ENCODE measurements at places on chromosomes 16 and 17.

DNA sequence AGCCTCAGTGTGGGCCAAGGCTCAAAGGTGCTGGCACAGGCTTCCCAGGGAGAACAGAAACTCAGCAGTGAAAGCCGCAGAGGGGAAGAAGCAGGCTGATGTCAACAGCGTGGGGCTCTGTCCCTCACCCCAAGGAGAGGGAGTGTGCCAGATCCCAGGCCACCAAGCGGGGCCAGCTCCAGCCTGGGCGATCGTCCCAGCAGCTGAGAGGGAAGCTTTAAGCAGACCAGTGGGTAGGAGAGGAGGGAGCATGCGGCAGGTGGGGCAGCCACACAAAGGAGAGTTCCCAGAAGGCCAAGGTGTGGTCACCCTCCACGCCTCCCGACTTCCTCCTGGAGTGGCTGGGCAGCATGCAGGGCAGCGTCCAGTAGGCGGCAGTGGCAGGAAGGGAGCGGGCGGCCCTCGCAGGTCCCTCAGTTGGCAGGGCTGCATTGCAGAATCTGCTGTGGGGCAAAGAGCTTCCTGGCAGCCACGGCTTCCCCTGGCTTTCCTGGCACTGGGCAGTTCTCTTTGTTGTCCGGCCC, 6.0 kb downstream of the SYNGR2 start:
- no peak for DNase-seq

DNA sequence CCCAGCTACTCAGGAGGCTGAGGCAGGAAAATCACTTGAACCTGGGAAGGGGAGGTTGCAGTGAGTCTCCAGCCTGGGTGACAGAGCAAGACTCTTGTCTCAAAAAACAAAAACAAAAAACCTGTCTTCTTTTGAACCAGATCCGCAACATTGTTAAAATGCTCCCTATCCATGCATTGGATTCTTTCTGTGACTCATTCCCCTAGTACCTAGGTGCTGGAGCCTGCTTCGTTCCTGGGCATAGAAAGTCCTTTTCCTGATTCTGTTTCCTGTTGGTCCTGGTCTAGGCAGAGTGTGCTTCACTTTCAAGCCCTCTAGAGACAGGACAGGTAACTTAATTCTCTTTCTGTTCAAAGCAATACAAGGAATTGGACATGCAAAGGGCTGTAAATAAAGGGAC, 5.2 kb downstream of the EPN2 start:
- DNase-seq, result no peak

DNA sequence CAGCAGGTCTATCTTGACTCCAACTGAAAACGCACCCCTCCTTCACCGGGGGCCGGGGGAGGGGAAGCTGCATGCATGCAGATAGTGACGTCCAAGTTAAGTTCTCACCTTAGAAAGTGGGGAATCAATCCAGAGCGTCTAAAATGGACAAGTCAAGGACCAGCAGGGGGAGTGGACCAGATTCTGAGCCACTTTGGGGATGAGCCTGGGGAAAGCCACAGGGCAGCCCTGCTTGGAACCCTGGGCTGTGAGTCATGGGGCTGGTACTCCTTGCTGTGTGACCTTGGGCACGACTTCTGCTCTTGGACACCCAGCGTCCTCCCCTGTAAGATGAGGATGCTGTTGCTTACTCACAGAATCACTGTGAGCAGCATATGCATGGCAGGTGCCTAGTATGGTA, 9.1 kb downstream of the TNFRSF13B start:
- DNase-seq, result no peak

- no peak for DNase-seq
Measured at GRCh38 chr17:72369366-72369765, 248.5 kb downstream of the SOX9 start.

DNA sequence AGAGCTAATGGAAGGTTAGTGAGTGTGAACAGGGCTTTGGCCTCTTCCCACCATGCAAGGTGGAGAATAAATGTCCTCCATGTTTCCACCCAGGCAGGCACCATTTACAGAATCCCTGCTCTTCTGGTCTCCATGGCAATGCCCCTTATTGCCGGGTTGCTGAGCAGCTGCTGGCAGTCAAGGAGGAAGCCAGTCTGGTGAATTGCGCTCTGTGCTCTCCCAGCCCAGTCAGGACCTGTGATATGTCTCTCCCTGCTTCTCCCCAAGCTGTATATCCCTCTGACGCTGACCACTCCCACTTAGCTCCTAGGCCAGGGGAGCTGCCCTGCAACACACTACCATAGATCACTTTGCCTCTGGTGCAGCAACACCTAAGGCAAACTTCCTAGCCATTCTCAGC, 402.1 kb upstream of the ERCC4 start:
- DNase-seq, result no peak

DNA sequence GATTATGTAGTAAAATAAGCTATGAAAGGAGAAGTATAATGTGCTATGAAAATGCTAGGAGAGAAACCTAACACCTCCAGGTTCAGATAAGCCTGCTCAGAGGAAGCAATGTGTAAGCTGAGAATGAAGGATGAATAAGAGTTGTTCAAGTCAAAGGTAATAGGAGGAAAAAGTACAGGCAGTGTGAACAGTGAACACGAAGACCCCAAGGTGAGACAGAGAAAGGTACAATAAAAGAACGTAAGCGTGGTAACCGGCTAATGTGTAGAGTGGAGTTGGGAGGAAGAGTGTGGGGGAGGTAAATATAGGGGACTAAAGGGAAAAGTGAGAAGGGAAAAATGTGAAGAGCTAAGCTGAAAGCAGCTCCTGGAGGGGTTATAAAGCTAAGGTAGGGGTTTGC, 74.2 kb downstream of the TTC19 start:
- no peak for DNase-seq

DNA sequence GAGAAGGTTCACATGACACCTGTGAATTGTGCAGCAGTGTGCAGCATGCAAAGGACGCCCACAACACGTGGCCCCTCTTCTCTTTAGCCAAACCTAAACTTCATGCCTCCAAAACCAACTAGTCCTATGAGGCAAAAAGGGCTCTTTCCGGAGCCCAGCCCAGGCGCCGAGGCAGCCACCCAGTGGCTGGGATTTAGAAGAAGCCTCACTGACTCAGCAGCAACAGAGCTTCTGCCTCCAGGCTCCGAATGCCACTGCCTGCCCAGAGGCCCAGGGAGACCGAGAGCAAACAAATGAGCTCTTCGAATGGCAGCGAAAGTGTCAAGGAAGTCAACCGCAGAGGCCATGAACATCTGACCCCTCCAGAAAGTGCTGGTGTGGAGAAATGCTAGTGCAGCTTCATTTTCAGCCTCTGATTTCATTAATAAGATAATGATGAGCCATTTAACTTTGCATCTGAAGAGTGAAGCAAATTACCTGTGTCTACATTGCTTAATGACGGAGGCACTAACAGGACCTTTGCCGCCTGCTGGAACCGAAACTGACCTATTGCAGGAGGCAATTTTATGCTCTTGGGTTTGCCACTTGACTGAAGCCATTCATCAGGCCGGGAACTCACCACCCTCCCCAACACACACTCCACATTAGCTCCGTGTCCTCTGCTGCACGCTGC, 157.7 kb upstream of the RPL38 start:
- no peak for DNase-seq

GRCh38 chr17:74833501-74834377, 25.9 kb downstream of the GRIN2C start:
- DNase-seq, result no peak

GRCh38 chr16:85205747-85206471, 93.6 kb upstream of the CIBAR2 start:
- DNase-seq, result no peak

GRCh38 chr16:67923414-67924116, 8.1 kb downstream of the CTRL start:
- DNase-seq, result no peak

GRCh38 chr17:64080174-64080618, 49.7 kb downstream of the ERN1 start:
- no peak for DNase-seq

- peak; percentile 39 for DNase-seq
Measured at GRCh38 chr17:77772461-77772897, 186.0 kb upstream of the TNRC6C start.

- no peak for DNase-seq
Measured at GRCh38 chr16:77403732-77404131, 31.1 kb downstream of the ADAMTS18 start.

- no peak for DNase-seq
Measured at GRCh38 chr17:40456396-40456951, 13.2 kb downstream of the IGFBP4 start.

- DNase-seq, result peak; percentile 55
Measured at GRCh38 chr17:27236717-27237315, 57.1 kb upstream of the WSB1 start.

DNA sequence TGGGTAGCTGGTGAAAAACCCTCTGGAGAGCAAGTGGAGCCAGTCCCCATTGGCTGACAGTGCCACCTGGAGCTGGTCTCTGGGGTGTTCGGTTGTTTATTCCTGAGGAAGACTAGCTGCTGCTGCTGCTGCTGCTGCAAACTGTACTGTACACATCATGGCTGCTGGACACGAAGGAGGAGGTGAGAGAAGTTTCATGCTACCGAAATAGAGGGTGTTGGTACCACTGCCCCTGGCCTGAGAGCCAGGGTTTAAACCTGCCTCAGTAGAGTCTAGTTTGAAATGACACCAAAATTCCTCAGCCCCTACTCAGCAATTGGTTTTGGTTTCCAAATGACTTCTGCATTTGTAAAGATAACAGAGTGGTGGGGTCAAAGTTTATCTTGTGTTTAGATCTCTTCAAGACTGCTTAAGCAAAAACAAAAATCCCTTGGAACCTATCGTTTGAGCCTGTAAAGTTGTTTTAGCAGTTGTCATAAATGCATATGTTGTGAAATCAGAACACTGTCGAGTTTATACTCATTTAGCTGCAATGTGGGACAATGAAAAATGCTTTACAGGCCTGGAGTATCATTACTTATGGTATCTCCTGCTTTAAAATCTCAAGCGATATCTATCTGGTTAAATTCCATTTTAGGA, 40.8 kb downstream of the CYB5B start:
- no peak for DNase-seq

Data from stimulated activated CD8-positive, alpha-beta memory T cell treated with anti-CD3 and anti-CD28 coated beads, Interleukin-2, amount 100 ng/mL, for 1 hour (primary cell).